Head of caudate nucleus (tissue), 42 donors: ENCODE measurements at places on chromosomes 2 and 18.

GRCh38 chr2:127770973-127771735 lies 39.8 kb downstream of the WDR33 start:
- no peak for DNase-seq

GRCh38 chr2:137051778-137052398 lies 286.5 kb downstream of the THSD7B start:
- DNase-seq, result no peak

- no peak for DNase-seq
These were observed 204.8 kb downstream of the ANAPC1 start for GRCh38 chr2:111679202-111679601.

DNA sequence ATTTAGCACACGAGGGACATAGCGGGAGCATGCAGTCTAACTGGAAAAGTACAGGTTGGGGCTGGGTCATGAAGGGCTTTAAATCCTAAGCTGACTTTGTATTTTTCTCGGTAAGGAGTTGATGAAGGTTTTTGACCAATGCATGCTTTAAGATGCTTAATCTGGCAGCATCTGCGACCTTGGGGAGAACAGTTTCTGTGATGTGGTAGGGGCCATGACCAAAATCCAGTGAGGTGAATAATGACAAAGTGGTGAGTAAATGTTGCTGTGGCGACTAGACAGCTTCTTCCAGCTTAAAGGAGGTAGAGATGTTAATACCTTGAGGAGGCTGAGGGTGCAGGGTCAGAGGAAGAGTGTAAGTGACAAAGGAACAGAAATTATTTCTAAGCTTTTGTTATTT lies 174.6 kb upstream of the ALPP start:
- no peak for DNase-seq

- no peak for DNase-seq
These were observed 278.4 kb downstream of the NEDD4L start for GRCh38 chr18:58322464-58322863.

DNA sequence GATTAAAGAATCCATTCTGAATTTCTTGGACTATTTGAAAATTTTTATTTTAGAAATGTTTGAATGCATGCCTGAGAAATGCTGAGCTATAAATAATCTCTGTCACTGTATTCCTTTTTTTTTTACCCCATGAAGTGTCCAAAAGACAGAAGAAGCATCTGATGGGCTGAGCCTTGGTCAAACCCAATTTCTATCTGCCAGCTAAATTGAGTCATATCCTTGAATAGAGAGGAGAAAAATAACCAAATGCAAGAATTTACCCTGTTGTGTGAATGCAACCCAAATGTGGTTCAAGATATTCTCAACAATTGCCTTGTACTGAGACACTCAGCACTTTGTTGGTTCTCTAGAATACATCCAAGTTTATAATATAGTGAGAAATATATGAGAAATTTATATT lies 223.5 kb downstream of the UBE2E3 start:
- no peak for DNase-seq

DNA sequence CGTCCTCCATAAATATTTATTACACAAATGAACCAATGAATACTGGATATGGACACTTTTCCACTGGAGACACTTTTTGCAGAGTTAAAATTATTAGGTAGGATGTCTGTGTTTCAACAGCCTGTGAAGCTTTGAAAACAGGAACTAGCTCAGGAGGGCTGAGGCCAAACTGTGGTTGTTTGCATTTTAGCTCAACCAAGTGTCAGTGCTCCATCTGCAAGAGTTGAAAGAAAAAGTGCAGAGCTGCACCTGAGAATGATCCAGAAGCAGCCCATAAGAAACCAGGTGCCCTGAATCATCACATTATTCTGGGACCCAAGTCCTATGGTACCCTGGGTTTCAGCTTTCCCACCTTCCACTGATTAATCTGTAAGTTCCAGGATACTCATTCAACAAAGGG lies 180.4 kb downstream of the TRIB2 start:
- DNase-seq, result no peak

GRCh38 chr2:216108310-216108966 lies 710 bp upstream of the XRCC5 start:
- DNase-seq, result no peak

GRCh38 chr2:100780203-100781008 lies 39.5 kb upstream of the NPAS2 start:
- DNase-seq, result no peak

DNA sequence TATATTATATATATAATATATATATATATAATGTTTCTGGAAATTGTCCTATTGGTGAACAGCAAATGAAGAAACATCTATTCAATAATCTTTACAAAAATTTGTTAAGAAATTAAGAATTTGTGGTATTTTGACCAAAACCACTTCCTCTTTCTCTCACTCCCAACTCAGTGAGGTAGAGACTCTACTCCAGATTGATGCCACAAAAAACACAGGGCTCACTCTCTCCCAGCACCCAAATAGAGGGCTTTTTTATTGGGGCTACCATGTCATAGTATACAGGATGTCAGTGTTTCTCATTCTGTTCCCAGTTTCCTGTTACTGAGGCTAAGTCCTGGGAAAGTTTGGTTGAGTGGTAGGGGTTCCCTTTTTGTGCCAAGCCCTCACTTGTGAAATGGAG lies 1155.4 kb downstream of the BCL11A start:
- no peak for DNase-seq

GRCh38 chr2:152507907-152508306 lies 172.9 kb downstream of the FMNL2 start:
- DNase-seq, result no peak

DNA sequence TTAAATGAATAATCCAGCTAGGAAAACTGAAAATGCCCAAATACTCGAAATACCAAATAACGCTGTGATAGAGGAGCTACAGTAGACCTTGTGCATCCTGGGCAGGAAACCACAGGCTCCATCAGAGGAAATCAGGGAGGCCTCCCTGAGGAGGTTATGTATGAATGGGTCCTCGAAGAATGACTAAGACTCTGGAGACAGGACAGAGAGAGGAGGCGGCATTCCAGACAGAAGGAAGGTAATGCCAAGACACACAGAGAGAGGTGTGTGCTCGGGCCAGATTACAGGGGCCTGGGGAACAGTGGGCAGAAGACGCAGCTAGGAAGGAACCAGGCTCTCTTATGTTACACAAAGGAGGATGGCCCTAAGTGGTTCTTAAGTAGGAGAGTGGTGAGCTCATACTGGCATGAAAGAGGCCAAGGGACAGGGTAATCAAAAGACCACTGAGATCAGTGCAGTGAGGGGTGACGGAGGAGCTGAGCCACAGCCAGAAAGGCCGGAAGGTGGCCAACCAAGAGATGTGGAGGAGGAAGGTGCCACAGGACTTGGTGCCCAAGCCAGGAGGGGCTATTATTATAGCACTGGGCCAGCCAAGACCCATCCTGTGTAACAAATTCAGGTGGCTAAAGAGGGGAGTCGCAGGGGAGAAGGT lies 9.9 kb downstream of the ST3GAL5 start:
- no peak for DNase-seq

DNA sequence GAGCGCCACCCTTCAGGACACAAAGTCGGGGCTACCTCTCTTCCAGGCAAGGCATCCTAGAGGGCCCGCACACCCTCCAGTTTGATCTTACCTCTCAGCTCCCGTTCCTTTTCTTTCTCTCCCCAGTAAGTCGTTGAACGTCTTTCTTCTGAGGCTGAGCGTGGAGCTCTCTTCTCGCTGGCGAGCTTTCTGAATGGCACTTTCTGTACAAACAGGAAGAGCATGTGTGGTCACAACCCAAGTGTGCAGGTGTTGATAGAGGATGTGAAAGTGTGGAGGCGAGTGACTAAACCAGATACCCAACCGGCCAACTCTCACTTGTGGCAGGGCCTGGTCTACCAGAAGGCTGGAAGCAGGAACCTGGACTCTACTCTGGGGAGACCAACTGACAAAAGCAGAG lies at the start of gene AFF3:
Gene AFF3, minus strand, starts transcription at position 198 of the 400 bp plus-strand sequence. CDS start 38,136 bp downstream, outside the sequence.
- no peak for DNase-seq
